ENCODE measurements at places on chromosomes 2 and 18. TPM values are rescaled to one million over a fixed set of nuclear protein-coding genes. Genes with fewer than 3 reads are reported as not detected.

GRCh38 chr2:233242231-233242927 lies 9.1 kb upstream of the ATG16L1 start:
- no peak for DNase-seq

DNA sequence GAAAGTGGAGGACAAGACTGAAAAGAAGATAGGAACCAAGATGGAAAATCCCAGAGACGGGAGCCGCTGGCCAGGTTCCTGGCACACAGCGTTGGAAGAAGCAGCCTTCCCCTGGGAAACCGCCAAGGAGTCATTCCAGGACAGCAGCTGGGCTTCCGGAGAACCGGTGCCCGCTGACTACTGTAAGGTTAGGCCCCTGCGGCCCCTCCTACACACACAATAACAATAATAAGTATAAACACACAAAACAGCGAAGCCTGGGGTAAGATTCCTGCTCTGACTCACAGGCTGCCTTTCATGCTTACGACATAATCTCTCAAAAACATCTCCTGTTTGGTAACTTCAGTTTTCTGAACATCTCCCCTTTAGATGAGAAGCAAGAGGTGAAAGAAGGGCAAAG lies 28.1 kb upstream of the MYCN start:
- DNase-seq, result no peak

GRCh38 chr2:64923385-64923710 lies 65.9 kb upstream of the SLC1A4 start:
- DNase-seq, result no peak

GRCh38 chr18:58363767-58364540 lies 264.9 kb downstream of the ALPK2 start:
- DNase-seq, result no peak

DNA sequence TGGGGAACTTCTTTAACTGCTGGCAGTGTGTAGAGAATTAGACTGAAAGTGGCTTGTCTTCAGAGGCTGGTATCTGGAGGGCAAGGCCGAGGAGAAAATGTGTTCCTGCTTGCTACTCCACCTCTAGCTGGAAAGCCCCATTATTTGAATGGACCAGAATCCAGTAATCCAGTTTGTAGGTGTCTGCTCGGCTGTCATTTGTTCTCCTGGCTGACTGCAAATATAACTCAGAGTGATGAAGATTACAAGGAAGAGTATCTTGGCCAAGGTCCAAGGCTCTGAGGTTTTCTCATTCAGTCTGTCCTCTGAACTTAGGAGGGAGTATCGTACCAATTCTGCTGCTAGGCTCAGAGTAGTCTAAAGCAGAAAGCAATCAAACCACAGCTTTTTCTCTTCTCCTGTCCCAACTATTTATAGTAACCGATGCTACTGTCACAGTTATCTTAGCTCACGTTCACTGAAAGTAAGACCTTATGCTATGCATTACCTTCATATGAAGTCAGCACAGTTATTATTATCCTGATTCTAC lies 228.6 kb downstream of the SETBP1 start:
- DNase-seq, result no peak

CCDC74B gene
- polyA plus RNA-seq, result 14.5 TPM
